ENCODE measurements at places on chromosomes 6 and 20. TPM values are rescaled to one million over a fixed set of nuclear protein-coding genes. Genes with fewer than 3 reads are reported as not detected.

- no peak for DNase-seq
These were observed 18.8 kb upstream of the BACH2 start for GRCh38 chr6:90315354-90315950.

DNA sequence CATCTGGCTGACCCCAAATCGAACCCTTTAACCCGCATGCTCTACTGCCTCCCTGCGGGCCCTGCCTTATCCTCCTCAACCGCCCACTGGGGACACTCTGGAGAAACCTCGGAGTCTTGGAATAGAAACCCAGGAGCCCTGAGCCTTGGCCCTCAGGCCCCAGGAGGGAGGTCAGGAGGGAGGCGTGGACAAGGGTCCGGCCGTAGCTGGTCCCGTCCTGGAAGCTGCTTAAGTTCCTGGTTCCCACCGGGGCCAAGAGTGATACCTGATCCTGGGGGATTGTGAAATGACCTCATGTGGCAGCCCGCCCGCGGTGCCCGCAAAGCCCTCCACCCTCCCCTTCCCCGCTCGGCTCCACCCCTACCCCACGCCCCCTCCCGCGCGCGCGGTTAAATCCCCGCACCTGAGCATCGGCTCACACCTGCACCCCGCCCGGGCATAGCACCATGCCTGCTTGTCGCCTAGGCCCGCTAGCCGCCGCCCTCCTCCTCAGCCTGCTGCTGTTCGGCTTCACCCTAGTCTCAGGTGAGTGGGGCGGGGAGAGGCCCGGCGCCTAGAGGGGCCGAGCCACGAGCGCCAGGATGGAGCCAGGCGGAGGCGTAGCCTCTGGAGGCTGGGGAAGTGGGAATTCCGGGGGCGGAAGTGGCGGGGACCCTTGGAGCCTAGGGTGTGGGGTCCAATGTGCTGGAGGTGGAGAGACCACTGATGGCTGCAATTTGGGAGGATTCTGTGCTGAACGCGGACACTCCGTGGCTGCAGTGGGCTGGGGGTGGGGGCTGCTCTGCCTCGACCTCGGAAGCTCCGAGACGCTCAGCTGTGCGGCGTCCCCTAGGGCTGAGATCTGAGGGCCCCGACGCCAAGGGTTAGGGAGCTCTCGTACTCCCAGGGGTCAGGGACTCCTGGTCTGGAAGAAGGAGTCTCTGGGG lies at the start of gene WFDC2:
TSS of gene WFDC2 (plus strand) at position 418 of the 926 bp plus-strand sequence. CDS start at position 447, 29 bp downstream.
- peak; percentile 65 for DNase-seq

DNA sequence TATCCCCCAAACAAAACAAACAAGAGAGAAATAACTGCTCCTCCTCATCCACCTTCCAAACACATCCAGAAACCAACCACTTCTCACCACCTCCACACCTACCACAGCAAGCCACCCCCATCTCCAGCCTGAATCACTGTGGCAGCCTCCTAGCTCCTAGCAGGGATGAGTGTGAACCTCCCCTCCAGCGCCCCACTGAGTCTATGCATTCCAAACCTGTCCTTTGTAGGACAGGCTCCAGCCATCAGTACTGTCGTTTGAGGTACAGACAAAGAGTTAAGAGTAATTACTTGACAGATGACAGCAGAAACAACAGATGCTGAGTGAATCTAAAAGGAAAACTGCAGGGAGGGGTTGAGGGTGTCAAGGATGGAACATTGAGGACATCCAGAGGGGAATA lies 2.4 kb downstream of the METTL24 start:
- no peak for DNase-seq

DNA sequence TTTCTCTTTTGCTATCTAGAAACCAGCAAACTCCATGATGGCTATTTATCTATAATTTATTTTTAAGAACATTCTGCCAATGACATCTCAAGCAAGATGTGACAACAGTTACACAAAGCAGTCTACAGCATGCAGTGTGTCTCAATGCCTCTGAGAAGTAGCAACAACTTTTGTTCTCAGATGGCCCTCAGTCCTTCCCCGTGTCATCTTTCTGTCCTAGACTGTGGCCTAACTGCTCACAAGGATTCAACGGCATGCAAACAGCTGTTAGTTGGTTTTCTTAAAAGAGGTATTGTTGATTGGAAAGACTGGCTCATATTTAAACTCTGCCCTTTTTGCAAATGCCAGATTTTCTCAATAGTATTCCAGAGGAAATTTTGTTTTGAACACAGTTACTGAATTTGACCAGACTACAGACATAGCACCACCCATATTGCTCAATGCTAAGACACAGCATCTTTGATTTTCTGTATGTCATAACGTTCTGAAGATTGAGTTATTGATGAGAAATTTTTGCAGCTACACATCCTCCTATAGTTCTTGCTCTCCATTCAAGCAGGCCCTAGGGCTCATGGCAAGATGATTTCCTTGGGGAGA lies 26.1 kb upstream of the F13A1 start:
- no peak for DNase-seq

- DNase-seq = no peak
These were observed 4.2 kb downstream of the PHIP start for GRCh38 chr6:79073888-79074287.

DNA sequence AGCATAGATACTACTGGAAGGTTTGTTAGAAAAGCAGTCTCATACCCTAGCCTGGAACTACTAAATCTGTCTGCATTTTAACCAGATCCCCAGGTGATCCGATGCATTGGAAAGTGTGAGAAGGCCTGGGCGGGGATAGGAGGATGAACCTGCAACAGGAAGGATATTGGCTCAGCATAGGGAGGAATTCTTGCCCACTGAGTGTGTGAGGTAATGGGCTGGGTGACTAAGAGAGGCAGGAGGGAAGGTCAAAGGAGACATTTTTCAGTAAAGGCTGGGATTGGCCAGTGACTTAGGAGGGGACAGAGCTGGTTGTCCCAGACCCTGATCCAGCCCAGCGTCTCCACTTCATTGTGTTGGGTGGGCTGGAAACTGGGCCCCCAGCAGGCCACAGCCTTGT lies 191.0 kb upstream of the LRFN2 start:
- DNase-seq = no peak

Gene MYLK4
- 1.3 TPM for total RNA-seq
